K562 (cell line): ENCODE measurements at places on chromosomes 7 and 10.

DNA sequence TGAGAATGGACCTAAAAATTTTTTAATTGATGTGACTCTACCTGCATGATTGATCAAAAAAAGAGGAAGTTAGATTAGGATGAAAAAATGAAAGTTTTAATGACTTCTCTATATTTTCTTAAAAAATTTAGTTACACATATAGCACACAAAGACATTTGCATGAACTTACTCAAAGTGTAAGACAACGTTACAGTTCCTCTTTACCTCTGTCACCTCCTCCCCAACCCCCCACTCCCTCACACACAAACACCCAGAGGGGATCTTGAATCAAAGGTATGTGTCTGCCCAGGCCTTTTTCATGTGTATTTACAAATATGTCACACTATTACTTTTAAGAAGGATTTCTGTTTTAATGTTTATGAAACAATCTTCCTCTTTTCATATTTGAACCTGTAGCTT is 20.6 kb upstream of the CDCA7L start:
- DNase-seq: no peak

- no peak for DNase-seq
These were observed 69.4 kb downstream of the PFKFB3 start for GRCh38 chr10:6272126-6272525.

DNA sequence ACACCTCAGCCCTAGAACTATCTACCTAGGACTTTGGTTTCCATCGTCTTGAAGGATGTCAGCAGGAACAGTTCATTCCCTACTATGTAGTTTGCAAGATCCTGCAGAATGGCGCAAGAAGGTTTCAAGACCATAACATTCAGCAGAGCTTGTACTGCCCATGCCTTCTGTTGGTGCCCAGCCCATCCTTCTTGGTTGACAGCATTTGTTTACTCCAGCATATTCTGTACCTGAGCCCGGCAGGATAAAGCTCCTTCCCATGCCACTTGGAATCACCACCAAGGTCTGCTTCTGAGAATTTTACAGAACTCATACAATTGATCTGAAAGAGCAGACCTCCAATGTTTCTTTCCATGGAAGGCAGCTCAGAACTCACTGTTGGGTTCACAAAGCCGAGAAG is 150.8 kb downstream of the ARID5B start:
- no peak for DNase-seq

DNA sequence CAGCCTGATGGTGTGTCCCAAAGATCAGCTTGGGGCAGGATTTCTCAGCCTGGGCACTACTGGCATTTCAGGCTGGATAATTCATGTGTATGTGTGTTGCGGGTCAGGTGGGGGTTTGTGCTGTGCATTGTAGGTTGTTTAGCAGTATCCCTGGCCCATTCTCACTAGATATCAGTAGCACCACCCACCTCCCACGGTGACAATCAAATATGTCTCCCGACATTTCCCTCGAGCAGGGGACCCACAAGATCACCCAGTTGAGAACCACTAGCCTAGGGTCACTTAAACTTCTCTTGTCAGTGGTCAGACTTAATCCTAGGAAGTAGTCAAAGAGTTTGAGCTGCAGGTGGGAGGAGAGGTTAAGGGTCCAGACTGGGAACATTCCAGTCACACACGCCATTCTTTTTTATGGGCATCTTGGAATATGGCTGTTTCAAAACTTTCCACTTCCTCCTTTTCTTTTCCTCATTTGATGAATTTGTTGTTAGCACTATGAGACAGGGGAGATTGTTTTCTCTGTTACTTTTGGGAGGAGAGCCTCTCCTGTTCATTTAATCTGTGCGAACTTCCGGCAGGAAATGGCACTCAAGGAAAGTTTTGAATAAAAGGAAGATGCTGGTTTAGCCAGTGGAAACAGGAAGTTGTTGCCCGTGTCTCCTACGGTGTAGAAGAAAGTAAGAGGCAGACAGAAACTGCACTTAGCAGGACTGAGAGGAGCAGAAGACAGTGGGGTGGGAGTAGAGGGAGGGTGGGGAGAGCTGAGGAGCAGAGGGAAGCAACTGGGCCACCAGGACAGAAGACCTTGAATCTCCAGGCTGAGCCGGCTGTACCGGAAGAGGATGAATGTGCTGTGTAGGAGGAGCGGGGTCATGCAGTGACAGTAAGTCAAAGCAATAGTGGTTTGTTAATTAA is 17.6 kb upstream of the EXOC6 start:
- peak; percentile 26 for DNase-seq

DNA sequence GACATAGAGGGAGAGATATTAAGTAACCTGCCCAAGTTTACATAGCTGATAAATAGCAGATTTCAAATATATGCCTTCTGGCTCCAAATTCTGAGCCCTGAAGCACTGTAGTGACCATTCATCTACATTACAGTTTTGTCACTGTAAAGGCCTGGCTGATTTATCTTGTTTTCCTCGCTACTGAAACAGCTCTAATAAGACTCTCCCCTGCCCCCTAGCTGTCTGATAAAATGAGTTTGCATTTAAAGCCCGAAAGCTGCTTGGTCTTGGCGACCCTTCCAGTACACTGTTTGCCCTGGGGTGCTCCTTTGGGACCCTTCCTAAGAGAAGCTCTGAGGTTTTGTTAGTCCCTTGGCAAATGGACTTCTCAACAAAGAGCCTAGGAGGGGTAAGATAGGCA is 59.7 kb upstream of the RAB11FIP2 start:
- peak; percentile 19 for DNase-seq

GRCh38 chr10:789831-790701 is 100.6 kb upstream of the DIP2C start:
- no peak for DNase-seq

GRCh38 chr7:23012186-23012585 is 1.7 kb downstream of the HYCC1 start:
- no peak for DNase-seq

DNA sequence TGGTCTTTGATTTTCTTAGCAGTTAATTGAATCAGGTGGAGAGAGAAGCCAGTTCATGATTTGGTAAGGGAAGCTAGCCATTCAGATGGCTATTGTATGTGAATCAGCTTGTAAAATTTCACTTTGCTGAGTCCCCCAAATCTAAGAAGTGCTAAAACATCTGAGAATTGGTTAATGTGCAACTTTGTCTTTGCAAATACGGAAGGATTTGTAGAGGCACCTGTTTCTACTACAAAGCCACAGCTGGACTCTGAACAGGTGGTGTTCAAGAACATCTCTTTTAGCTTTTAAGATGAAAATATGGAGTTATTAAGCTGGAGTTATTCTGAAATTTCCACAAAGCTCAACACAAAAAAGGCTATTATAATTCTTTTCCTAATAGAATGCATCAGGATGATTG is 132.6 kb downstream of the VPS50 start:
- no peak for DNase-seq

GRCh38 chr10:77967611-77968022 is 41.1 kb upstream of the DLG5 start:
- no peak for DNase-seq

- no peak for DNase-seq
These were observed 176.2 kb downstream of the TWIST1 start for GRCh38 chr7:18941207-18941606.

DNA sequence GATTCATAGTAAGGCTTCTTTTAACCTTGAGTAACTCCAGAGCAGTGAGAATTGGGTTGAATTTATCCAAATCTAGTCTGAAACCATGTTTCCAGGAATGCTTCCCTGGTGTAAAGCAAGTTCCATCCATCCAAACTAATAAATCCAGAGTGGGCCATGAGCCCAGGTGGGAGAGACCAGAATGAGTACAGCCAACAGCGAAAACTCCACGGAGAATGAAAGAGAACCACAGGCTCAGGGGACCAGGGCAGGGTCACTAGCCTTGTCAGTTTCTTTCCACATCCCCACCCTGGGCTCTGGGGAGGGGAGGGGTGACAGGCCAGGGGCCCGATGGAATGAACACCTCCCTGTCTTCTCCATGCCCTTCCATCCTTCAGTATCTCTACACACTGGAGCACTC is 180.1 kb downstream of the NEURL1 start:
- DNase-seq: no peak

GRCh38 chr7:336810-337566 is 47.0 kb downstream of the FOXL3 start:
- no peak for DNase-seq

- no peak for DNase-seq
These were observed 149.5 kb downstream of the SFMBT2 start for GRCh38 chr10:7261351-7261750.

- DNase-seq: no peak
These were observed 6.3 kb upstream of the CDH23 start for GRCh38 chr10:71390461-71390835.

DNA sequence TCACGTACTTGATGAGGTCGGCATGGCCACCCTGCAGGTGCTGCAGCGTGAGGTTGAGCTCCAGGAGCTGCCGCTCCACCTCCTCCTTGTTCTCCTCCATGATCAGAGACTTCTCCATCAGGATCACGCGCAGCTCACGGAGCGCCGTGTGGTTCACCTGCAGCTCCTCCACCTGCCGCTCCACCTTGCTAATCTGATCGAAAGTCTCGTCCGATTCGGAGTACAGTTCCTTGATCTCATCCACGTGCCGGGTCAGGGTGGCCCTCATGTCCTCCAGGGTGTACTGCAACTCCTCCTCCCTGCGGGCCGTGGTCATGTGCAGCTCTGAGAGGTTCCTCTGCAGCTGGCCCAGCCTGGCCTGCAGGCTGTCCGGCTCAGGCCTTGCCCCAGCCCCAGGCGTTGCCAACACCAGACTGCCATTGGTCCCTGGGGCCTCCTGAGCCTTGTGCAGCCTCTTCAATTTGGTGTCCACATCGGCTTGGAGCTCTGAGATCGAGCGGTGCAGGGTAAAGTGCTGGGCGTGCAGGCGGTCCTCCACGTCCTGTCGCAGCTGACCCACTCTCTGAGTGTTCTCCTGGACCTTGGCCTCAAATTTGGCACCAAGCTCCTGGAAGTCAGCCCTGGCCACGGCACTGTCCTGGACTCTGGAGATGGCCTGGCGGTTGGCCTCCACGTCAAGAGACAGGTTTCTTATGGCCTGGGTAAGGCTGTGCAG is 13.9 kb downstream of the MMRN2 start:
- DNase-seq: no peak

DNA sequence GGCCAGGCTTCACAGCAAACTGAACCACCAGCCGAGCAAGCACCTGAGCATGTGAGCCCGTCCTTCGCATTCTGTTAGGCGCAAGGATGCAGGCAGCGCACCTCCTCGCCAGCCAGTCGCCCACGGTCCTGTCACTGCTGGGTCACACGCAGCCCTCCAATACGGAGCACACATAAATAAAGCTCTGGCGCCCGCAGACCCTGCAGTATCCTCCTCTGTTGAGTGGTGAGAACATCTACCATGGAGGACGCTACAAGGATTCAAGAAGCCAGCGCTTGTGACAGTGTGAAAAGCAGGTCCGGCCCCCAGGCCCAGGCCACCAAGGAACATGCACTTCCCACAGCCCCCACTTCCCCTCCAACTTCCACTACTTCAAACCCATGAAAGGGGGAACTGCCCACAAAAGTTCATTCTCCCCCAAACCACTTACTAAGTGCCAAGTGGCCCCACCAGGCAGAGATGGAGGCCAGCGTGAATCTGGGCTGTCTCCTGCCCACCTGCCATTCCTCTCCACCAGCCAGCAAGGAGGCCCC is 34.8 kb downstream of the VOPP1 start:
- DNase-seq: no peak

DNA sequence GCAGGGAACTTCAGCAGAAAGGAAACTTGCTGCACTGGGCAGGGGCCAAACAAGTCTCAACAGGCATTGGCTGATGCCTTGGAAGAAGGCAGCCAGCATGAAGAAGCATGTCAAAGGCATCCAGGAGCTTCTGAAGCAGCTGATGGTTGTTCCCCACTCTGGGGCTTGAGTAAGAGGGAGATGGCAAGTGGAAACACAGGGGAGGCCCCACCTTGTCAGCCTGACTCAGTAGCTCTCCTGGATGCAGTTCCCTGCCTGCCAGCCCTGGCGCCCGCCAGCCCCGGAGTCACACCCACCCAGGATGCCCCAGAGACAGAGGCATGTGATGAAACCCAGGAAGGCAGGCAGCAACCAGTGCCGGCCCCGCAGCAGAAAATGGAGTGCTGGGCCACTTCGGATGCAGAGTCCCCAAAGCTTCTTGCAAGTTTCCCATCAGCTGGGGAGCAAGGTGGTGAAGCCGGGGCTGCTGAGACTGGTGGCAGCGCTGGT is 96.5 kb downstream of the TACC2 start:
- no peak for DNase-seq

DNA sequence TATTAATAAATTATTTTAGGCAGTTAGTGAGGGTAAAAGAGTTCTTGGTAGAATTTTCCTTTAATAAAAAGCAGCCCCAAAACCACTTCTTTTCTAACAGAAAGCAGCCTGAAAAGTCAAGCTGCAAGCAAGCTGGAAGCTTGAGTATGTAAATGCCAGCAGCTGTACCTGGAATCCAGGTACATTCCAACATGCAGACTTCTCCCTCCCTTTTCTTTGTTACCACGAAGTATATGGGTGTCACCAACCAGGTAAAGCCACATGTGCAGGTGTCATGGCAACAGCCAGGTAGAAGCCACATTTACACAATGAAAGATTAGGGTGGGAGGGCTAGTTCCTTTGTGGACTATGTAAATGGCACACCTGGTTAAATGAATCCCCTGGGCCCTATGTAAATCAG is 114.6 kb downstream of the EPC1 start:
- no peak for DNase-seq

GRCh38 chr7:89002981-89003956 is 207.7 kb upstream of the TEX47 start:
- no peak for DNase-seq

DNA sequence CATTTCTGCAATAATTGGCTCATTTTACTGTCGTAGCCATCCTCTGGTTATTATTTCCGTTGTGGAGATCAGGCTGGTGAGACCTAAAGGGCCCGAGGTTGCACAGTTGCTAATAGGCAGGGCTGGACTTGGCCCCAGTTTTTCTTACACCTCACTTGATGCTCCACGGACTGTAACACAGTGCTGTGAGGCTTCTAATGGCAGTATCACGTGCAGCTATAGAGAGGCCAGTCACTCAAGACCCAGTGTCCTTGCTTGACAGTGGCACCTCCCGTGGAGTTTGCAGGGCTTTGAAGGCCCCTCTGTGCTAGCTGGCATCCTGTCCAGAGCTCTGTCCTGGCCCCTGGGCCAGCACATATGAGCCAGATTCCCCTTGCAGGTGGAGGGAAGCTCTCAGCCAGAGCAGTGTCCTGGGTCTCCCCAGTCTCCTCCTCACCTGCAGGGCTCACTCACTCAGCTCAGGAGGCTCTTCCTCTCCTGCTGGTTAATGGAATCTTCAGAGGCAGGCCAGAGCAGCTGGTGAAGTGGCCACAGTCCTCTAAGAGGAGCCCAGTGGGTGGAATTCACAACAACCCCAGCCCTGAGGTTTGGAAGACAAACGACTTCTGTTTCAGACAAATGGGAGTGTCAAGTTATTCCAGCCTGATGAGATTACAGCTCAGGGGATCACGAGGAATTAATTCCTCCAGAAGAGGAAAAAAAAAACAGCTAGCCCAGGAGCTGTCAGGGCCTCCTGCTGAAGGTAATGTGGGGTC is 114.2 kb upstream of the FAM180A start:
- DNase-seq: no peak
